Stimulated activated CD4-positive, alpha-beta T cell treated with anti-CD3 and anti-CD28 coated beads, TNF-alpha, amount 100 ng/mL, for 24 hours (primary cell): ENCODE measurements at places on chromosomes 1 and 21.

DNA sequence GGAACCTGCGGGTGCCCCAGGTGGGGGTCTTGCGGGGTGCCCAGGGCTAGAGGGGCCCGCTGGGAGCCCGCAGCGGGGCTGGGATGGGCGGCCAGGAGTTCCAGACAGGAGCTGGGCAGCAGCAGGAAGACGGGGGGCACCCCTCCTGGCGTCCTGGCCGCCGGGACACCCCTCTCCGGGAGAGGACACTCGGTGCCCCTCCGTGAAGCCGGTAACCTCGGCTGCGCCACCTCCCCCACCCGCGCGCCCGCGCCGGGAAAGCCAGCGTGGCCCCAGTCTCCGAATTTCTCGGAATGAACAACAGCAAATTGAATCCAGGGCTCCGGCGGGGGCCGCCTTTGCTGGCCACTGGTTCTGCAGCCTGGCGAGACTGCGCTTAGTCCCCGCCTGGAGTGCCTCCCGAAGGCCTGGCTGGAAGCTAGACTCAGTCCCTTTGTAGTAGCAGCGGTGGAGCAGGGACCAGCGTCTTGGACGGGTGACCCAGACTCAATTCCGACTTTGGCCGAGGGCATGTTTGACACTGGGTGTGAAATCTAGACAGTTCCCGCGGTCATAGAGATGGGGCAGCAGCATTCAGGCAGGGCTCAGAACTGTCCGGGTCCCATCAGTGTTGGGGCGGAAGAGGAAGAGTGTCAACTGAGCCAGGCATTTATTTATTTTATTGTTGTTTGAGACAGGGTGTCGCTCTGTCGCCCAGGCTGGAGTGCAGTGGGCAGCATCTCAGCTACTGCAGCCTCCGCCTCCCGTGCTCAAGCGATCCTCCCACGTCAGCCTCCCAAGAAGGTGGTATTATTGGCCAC is 773 bp downstream of the IFNGR2 start:
- no peak for DNase-seq

DNA sequence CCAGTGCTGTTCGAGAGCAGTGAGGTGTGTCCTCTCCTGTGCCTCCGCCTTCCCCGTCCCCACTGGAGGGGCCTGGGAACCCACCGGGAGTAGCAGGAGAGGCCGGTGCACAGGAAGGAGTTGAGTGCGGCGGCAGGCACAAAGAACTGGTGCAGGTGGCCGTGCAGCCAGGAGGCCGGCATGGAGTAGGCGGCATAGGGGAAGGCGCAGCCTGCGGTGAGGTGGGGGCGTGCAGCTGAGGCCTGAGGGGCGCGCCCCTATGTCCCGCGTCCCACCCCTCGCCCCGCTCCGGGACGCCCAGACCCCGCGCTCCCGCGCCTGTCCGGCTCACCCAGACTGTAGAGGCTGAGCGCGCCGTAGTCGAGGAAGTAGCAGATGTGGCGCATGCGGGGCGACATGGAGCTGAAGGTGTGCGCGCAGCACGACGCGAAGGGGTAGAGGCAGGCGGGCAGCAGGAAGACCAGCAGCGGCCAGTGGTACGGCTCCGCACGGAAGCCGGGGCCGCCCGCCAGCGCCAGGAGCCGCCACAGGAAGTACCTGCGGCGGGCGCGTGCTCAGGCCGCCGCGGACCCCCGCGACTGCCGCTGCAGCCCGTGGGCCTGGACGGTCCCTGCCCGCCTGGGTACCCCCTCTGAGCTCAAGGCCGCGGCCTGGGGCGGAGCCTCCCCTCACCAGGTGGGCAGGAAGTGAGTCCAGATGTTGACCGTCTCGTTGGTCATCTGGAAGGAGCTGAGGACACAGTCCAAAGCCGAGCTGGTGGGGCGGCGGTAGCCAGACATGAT is 2.2 kb downstream of the PAQR6 start:
- no peak for DNase-seq

- no peak for DNase-seq
These were observed 3.3 kb upstream of the GBP3 start for GRCh38 chr1:89025928-89026327.

- DNase-seq, result no peak
These were observed 228.3 kb downstream of the SLC35F3 start for GRCh38 chr1:234132795-234133194.

- DNase-seq, result no peak
These were observed 103.0 kb downstream of the SNX7 start for GRCh38 chr1:98764485-98764884.

DNA sequence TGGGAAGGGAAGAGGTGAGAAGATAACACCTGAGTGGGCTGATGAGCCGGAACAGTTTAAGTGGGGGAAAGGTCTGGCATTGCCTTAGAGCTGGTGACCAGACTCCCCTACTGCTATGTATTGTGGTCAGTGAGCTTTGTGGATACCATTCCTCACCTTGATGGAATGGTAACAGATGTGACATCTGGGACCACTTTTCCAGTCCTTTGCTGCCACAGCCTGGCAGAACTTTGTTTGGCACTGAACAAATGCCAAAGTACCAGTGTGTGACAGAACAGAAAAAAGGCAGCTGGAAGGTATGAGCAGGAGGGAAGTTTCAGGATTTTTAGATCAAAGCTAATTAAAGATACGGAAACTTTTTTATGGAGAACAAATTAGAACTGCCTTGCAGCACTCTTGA is 6.2 kb downstream of the MED8 start:
- DNase-seq, result no peak

DNA sequence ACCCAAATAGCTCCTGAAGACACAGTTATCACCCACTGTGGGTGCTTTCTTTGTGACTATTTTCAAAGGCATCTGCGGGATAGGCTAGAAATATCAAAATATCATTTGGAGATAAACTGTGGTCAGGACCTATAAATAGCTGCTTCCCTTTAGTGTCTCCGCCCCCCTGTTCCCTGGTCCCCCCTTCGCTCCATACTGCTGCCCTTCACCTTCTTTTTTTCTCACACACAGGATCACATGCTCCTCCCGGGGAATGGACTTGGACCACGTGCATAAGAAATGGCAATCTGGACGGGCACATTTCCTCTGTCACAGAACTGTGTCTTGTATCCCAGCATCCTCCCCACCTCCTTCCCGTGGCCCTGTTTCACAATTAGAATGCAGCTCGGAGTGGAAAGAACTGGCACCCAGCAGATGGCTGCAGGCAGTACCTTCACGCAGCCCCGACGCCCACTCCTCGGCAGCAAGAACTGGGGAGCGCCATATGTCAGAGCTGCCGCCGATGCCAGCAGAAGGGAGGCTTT is 68.8 kb upstream of the SSX2IP start:
- peak; percentile 26 for DNase-seq

DNA sequence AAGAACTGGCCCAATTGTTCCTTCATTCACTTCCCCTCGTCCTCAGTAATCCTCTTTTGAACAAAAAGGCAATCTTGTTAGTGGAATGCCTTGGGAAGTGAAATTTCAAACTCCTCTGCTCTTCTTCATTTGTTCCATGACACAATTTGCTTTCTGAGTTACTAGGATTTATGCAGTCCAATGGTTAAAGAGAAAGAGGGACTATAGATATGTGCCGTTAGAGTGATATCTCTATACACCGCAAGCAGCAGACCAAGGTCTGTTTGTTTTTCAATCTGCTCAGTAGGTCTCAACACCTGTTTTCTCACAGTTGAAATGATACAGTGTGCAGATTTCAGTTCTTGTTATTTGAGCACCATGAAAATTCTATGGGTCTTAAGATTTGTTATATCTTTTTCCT is 244.0 kb downstream of the DNM3 start:
- no peak for DNase-seq

DNA sequence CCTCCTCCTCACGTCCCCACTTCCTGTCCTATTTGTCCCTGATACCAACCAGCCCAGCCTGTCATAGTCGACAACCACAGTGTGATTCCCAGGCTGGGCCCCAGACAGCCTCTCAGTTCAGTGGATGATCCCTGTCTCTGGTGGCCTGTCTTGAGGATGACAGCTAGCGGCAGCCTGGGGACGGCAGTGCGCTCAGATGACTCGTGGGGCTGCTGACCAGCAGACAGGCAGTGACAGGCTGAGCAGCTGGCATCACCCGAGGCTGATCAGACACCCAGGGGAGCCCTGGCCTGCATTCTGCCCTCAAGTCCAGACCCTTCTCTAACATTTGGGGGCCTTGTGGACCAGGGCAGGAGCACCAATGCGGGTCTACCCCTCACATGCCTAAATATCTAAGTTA is 21.0 kb downstream of the NKAIN1 start:
- DNase-seq, result no peak

GRCh38 chr21:34864370-34865149 is 184.5 kb downstream of the RUNX1 start:
- no peak for DNase-seq

GRCh38 chr1:13543451-13544220 is 29.8 kb upstream of the LRRC38 start:
- DNase-seq, result no peak

- no peak for DNase-seq
These were observed 63.6 kb upstream of the TTLL7 start for GRCh38 chr1:84062496-84062895.

DNA sequence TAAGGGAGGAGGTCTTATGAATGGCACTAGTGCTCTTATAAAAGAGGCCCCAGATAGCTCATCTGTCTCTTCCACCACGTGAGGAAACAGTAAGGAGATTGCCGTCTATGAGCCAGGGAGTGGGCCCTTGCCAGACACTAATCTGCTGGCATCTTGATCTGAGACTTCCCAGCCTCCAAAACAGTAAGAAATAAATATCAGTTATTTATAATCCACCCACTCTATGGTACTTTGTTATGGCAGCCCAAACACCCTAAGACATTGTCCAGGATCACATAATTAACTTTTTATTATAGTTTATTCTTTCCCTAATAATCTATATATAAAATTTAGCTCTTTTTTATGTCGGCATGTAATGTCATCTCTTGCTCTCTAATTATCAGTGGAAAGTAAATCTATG is 144.0 kb upstream of the IRF2BP2 start:
- DNase-seq, result no peak

GRCh38 chr1:97200595-97200994 is 479.0 kb downstream of the PTBP2 start:
- no peak for DNase-seq

- peak; percentile 78 for DNase-seq
These were observed 15.8 kb upstream of the TAS1R2 start for GRCh38 chr1:18875107-18875795.

DNA sequence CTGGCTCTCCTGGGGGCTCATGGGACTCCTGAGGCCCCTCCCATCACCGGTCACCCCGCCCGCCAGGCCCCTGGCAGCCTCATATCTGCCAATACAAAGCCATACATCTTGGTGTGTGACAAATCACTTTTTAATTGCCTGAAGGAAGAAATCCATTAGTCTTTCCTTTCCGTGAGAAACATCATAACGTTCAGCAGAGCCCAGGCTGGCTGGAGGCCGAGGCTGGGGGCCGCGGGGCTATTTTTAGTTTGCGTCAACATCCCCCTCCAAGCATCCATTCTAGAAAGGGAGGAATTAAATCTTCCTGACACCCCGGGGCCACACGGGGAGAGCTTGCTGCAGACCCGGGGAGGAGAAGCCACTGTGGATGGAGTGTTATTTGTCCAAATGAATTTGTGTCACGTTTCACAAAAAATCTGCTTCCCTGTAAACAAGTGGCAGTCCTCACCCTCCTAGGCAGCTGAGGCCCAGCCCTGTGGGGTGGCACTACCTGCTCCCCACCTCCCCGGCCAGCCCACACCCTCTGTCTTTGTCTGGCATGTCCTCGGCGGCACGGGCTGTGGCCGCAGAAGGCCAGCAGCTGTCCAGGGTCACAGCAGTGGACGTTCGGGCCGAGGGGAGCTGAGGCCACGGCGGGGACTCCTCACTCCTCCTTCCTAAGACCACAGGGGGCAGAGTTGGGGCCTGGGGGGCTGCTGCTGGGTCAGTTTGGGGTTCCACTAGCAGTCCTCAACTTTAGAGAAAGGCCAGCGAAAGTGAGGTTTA is 236.9 kb upstream of the VAMP3 start:
- no peak for DNase-seq

GRCh38 chr1:202923533-202923932 is 3.5 kb downstream of the KLHL12 start:
- DNase-seq, result no peak

DNA sequence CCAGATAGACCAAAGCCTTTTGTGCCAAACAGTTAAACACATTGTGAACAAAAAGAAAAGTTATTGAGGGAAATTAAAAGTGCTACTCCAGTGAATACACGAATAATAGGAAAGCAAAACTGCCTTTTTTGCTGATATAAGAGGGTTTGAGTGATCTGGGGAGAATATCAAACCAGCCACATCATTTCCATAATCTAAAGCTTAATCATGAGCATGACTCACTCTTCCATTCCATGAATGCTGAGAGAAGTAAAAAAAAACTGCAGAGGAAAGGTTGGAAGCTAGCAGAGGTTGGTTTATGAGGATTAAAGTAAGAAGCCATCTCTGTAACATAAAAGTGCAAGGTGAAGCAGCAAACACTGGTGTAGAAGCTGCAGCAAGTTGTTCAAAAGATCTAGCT is 350.6 kb upstream of the NCAM2 start:
- DNase-seq, result no peak

GRCh38 chr1:150876119-150876454 is 312 bp downstream of the ARNT start:
- DNase-seq, result no peak

DNA sequence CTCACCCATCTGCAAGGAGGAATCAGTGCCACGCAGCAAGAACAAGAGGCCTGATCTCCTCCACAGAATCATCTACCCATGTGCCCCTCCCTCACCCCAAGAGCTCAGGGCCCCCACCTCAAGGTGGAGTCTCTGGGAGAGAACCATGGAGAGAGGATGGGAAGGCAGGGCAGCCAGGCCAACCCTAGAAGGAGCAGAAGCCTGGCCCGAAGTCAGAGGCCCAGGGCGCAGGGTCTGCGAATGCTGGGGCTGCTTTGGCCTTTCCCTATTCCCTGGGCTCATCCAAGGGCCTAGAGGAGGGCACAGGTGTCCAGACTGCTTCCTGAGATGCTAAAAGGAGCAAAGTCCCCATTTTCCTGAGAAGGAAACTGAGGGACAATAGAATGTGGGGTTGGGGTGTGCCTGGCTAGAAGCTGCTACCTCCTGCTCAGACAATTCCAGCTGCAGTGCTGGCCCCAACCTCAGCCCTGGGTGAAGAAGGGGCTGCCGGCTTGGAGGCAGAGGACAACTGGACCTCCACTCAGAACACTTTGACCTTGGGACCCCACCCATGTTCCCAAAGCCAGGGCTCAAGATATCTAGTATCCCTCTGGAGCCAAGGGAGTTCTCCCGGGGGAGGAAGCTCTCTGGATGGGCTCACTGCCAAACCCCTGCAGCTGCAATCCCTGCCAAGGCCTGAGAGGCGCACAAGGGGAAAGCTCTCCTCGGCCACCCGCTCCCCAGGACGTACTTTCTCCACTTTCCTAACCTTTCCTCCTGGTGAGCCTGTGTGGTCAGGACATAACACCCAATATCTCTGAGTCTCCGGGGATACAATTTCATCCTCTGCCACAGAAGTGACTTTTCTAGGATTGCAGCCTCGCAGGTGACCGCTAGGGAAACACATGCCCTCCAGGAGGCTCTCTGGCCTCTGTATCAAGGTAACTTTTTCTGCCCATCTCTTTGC is 16.6 kb upstream of the LEMD1 start:
- DNase-seq, result no peak
